AG10803 (cell line): ENCODE measurements at places on chromosomes 7 and 10.
A peak's percentile ranks its signal among the peaks of the same experiment; 100 is the strongest.

DNA sequence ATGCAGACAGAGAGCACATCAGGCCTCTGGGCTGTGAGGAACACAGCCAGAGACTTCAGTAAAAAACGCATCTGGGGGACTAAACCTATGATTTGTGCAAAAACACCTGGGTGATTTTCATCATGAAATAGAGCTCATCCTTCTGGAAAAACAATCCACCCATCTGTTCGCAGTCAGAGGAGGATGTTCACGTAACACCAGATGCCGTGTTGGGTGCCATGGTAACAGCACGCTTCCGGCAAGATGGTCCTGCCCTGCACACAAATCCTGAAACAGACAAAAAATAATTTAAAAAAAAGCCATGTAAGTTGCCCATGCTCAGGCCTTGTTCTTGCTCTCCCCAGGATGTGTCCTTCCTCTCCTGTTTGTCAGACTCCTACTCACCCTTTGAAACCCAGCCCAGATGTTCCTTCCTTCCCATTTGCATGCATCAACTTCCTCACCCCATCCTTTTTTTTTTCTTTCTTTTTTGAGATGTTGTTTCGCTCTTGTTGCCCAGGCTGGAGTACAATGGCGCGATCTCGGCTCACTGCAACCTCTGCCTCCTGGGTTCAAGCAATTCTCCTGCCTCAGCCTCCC is 28.3 kb upstream of the GNA12 start:
- DNase-seq = peak; percentile 33

GRCh38 chr10:119253433-119254174 is 46.2 kb downstream of the GRK5 start:
- peak; percentile 95 for DNase-seq

DNA sequence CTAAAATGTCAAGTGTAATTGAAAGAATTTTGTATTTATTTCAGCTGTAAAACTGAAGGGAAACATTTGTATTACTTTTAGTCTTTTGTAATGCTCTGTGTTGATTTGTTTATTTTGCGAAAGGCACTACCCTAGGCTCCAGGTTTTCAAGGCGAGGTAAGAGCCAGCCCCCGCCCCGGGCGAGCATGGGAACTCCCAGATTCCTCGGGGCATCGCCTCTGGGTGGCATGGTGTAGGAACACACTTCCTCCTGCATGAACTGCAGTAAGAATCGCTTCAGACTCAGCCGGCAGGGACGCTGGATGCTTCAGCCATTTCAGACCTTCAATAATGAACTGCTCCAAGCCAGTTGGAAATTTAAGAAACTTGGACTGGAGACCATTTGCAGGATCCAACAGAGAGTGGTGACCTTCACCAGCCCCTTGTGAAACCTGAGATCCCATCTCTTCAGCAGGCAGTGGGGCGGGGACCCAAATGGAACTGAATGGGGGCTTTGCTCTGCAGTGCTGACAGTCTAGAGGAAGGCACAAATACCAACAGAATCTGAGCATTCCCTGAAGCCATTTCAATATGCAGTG is 544.3 kb upstream of the MGMT start:
- no peak for DNase-seq

DNA sequence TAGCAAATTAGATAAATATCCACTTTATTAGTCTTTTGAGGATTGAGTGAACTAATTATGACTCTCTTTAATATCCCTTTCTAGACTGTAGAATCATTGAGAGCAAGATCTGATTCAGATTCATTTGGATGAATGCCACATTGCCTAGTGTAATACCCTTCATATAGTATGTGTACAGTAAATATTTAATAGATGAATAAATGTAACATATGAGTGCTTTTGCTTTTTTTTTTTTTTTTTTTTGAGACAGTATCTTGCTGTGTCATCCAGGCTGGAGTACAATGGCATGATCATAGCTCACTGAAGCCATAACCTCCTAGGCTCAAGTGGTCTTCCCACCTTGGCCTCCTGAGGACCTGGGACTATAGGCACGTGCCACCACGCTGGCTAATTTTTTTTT is 14.8 kb downstream of the SAMD8 start:
- no peak for DNase-seq

DNA sequence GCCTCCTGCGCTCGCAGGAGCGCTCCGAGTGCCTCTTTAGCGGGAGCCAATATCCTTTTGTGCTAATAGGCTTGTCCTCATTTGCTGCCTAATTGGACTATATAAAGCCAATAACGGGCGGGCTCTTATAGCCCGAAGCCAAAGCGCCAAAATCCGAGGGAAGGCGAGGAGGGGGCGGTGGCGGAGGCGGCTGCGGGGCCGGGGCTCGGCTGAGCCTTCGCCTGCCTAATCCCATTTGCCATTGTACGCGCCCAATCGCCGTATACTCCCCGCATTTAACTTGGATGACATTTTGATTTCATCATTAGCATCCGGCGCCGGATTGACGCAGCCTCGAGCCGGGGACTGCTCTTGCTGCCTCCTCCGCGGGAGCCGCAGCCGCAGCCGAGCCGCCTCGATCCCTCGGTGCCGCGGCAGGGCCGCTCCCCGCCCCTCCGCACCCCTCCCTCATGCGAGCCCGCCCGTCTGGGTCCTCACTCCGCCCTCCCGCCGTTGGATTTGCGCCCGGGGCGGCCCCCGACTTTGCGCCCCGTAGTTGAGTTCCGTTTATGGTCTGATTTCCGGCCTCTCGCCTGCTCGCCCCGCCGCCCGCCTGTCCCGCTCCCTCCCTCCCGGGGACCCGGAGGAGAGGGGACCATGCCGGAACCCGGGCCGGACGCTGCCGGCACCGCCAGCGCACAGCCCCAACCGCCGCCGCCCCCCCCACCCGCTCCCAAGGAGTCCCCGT is at the start of gene HMX3:
TSS of gene HMX3 (plus strand) at position 556 of the 727 bp plus-strand sequence. CDS start at position 637, 81 bp downstream.
- DNase-seq = peak; percentile 32

DNA sequence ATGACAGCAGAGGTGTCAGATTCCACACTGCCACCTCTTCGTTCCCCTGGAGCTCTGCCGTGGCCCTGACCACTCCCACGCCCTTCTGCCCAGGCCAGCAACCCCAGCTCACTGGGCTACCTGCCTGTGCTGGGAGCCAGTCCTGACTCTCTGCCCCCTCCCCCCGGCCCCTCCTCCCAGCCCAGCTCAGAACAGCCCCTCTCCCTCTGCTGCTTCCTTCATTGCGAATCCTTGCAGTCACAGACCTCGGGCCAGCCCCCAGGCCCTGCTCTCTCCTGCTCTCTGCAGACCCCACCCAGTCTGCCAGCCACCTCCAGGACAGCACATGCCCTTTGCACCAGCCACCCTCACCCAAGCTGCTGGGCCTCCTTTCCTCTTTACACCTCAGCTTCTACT is 60.4 kb downstream of the TCERG1L start:
- no peak for DNase-seq

DNA sequence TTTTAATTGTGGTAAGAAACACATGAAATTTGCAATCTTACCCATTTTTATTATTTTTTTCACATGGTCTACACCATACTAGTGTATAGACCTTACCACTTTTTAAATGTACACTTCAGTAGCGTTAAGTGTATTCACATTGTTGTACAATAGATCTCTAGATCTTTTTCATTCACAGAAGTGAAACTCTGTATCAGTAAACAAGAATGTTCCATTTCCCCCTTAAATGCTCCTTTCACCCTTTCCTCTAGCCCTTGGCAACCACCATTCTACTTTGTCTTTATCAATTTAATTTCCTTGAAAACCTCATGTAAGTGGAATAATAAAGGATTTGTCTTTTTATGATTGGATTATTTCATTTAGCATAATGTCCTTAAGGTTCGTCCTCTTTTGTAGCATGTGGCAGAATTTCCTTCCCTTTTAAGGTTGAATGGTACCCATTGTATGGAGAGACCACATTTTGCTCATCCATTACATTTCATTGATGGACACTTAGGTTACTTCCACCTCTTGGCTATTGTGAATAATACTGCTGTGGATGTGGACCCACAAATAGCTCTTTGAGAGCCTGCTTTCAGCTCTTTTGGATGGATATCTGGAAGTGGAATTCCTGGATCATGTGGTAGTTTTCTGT is 45.7 kb downstream of the SNX10 start:
- no peak for DNase-seq

- DNase-seq = peak; percentile 25
Observed at GRCh38 chr10:44864051-44864450, 47.1 kb upstream of the TMEM72 start.

- DNase-seq = no peak
Observed at GRCh38 chr7:32489788-32490126, 423 bp downstream of the LSM5 start.

DNA sequence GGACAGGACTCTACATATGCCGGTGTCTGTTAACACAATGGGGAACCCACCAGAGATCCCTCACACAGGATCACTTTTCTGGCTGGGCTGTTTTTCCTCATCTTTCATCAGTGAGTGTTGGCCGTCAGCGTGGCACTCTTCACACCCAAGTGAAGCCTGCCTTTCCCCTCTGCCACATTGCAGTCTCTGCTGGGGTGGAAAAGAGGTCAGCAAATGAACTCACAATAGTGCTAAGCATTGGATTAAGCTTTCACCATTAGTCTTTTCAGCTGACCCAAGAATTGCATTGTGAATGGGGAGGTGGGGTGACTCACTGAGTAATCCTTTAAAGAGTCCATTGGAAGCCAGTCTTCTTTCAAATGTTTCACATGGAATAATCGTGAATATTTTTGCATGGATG is 143.0 kb downstream of the KIAA1217 start:
- DNase-seq = no peak

DNA sequence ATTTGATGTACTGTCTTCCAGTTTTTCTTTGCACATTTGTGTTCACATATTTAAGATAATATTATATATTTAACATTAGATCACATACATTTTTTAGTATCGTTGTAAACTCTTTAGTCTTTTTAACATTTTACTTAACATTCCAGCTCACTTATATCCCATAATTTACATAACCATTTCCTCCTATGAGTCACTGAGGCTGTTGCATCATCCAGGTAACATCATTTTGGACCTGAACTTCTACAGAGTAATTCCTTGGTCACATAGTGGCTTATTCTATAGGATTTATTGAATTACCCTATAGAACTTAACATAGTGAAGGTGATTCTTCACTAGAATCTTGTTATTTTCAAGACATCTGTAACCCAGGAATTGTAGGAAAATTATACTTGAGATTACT is 194.4 kb downstream of the POU6F2 start:
- DNase-seq = no peak

- no peak for DNase-seq
Observed at GRCh38 chr7:86978808-86979506, 80.5 kb downstream of the ELAPOR2 start.

DNA sequence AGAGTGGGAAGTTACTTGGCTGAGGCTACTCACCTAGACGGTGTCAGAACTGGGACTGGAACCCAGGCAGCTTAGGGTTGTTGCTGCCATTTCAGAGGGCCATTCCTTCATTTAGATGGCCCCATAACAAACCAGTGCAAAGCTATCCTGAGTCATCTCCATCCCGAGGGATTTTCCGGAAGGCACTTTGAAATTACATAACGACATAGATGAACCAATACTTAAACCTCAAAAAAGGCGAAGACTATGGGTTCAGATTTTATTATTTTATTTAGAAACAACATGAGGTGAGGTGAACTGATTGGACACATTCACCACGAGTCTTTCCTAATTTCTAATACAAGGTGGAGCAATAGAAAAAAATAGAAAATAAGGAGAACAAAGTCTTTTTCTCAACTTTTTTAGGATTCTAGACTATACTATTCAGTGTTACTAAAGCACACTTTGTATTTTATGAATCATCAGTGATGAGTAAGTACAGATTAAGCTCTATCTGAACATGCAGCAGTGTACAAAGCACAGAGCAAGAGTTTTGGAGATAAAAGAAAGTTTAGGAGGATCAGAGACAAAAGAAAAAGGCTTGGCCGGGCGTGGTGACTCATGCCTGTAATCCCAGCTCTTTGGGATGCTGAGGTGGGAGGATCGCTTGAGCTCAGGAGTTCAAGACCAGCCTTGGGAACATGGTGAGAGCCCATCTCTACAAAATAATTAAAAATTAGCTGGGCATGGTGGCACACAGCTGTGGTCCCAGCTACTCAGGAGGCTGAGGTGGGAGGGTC is 79.5 kb upstream of the SVIL start:
- peak; percentile 64 for DNase-seq

DNA sequence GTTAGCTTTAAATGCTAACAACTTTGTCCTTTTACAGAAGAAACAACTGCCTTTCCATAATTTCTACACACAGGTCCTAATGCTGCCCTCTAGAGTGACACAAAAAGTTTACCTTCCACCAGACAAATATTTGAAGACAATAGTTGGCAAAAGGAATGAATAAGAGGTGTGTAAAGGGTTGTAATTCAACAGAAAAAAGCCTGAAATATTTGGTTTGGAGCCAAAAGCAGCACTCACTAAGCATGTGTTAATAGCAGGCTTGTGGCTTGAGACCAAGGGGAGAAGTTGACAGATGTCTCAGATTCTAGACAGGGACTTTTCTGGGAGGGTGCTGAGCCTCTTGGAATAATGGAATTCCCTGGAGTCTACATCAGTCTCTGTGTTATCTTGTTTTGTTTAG is 156.2 kb upstream of the GALNT17 start:
- DNase-seq = no peak

GRCh38 chr7:30805081-30805691 is 34.0 kb downstream of the MINDY4 start:
- no peak for DNase-seq

GRCh38 chr7:4249241-4249640 is 432.9 kb upstream of the FOXK1 start:
- no peak for DNase-seq

- peak; percentile 43 for DNase-seq
Observed at GRCh38 chr7:40331915-40332314, 197.1 kb downstream of the SUGCT start.

DNA sequence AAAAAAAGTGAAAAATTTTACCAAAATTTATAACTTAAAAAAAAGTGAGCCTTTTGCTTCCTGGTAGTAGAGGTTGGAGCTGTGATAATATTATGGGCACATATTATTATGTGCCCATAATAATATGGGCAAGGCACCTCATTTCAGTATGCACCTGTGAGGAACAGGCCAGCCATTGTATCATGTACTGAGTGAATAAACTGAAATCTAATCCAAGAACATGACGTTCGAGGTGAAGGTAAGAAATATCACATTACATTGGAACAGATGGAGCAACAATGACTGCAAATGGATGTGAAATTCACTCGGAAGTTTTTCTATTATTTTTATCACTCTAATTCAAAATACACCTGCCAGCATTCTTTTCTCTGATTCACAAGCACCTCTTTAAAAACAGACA is 216.0 kb downstream of the KLF6 start:
- DNase-seq = no peak

DNA sequence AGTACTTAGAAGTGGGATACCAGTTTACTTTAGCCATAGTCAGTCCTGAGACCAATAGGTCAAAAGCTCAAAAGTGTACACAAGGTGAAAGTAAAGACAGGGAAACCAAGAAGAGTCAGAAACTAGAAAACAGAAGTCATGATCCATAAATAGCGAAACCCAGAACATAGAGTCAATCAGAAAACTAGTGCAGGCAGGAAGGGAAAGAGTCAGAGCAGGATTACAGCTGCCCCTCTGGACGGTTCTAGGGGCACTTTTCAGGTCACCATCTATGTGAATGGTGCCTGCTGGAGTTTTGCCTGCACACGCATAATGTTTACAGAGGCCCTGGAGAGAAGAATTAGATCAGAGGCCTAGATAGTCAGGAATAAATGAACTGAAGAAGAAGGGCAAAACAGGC is 22.4 kb upstream of the DMTF1 start:
- no peak for DNase-seq
